ENCODE measurements at places on chromosomes 1 and 21. TPM values are rescaled to one million over a fixed set of nuclear protein-coding genes. Genes with fewer than 3 reads are reported as not detected.

- no peaks in the 10 kb centered on the region for H3K36me3 ChIP-seq
- H3K4me3 ChIP-seq, result no peak overlapping the region
- DNase-seq, result no peak
- H3K27ac ChIP-seq, result no peak overlapping the region
- no peaks in the 10 kb centered on the region for H3K27me3 ChIP-seq
- H3K4me1 ChIP-seq, result no peaks in the 10 kb centered on the region
Observed at GRCh38 chr1:187691439-187691838, 862.7 kb downstream of the PLA2G4A start.

- H3K36me3 ChIP-seq, result no peaks in the 10 kb centered on the region
- no peaks in the 10 kb centered on the region for H3K27me3 ChIP-seq
- DNase-seq, result no peak
- H3K4me1 ChIP-seq, result no peaks in the 10 kb centered on the region
- no peak overlapping the region for H3K4me3 ChIP-seq
Observed at GRCh38 chr1:158527190-158527815, 26.9 kb downstream of the OR6Y1 start.

GRCh38 chr1:224203243-224204016, 20.4 kb downstream of the DEGS1 start:
- no peak overlapping the region for H3K27ac ChIP-seq
- DNase-seq, result peak; percentile 36
- H3K4me1 ChIP-seq, result peaks cover 3% of the 10 kb centered on the region
- no peaks in the 10 kb centered on the region for H3K27me3 ChIP-seq
- H3K36me3 ChIP-seq, result no peaks in the 10 kb centered on the region

DNA sequence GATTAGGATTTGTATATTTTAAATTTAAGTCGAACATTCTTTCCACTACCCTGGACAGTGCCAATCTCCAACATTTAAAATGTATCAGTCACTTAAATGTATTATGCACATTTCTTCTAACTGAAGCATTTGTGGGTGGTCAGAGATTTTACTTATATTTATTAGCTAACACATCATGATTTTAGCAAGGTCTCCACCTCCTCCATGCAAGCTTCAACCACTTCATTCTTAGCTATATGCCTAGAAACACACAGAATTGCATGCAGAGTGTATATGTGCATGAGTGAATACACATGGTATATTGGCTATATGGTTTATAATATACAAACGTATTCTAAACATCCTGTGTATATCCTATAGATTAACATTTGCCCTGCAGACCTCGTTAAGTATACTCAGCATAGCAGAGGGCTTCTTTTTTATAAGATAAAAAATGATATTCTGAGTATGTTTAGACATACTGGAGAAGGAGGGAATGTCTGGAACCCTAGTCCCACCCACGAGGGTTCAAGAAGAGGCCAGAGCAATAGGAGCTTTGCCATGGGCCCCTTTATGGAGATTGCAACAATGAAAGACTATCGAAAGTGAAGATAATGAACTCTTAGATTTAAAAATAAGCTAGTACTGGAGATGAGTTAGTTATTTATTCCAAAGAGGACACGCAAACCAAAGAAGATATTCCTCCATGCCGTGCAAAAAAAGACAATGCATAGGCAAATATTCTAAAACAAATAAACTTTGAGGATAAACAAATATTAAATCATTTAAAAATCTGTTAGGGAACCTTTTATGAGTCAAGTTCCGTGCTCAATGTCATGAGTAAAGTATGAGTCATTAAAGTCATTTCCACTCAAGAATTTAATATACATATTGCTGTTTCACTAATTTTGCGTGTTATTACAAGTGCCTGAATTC, 480.4 kb downstream of the SIPA1L2 start:
- no peaks in the 10 kb centered on the region for H3K27me3 ChIP-seq
- no peak for DNase-seq
- H3K4me1 ChIP-seq, result no peaks in the 10 kb centered on the region
- H3K27ac ChIP-seq, result no peak overlapping the region
- no peak overlapping the region for H3K4me3 ChIP-seq
- no peaks in the 10 kb centered on the region for H3K36me3 ChIP-seq

DNA sequence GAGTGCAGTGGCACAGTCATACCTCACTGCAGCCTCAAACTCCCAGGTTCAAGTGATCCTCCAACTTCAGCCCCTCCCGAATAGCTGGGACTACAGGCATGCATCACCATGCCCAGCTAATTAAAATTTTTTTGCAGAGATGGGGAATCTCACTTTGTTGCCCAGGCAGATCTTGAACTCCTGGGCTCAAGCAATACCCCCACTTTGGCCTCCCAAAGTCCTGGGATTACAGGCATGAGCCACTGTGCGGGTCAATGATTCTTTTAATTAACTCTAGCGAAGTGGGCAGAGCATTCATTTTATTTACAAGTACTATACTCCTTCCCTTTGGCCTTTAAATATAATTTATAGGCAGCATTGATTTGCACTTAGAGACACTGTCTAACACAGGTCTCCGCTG, 2.5 kb upstream of the OTUD3 start:
- no peak overlapping the region for H3K27ac ChIP-seq
- no peak overlapping the region for H3K4me3 ChIP-seq

- H3K4me3 ChIP-seq, result no peak overlapping the region
- DNase-seq, result peak; percentile 4
- no peak overlapping the region for H3K27ac ChIP-seq
- no peaks in the 10 kb centered on the region for H3K36me3 ChIP-seq
- no peaks in the 10 kb centered on the region for H3K27me3 ChIP-seq
Observed at GRCh38 chr1:228098323-228098931, 4.7 kb downstream of the C1orf35 start.

DNA sequence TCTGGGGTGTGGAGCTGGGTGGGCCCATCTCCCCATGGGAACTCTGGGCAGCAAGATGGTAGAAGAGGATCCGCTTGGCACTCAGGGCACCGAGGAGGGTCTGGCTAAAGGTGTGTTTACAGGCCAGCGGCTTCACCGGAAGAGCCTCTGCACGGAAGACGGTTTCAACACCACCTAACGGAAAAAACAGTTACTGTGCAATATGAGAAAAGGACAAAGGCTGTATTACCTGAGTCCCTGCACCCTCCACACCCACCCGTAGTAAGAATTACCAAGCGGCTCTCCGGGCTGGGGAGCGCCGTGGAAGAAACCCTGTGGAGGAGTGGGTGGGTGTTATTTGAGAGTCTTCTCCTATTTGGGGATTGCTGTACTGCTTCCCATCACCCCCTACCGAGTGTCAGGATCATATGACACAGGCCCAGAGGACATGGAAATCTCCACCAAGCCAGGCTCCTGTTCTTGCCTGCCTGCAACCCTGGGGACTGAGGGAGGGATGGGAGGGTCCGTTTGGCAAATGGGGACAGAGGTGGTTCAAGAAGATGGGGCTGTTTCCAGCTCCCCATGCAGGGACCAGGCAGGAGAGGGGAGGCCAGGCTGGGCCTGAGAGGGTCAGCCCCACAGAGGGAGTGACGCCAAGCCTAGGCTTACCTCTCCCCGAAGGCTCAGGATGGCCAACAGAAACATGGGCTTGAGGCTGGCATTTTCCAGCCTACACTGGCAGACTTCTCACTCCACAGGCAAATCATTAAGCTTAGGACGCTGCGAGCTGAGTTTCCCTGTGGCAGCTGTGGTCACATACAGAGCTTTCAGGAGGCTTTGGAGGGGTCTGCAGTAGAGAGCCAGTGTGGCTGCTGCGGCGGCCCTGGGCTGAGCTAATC, 203.5 kb upstream of the TMEM51 start:
- H3K27me3 ChIP-seq, result no peaks in the 10 kb centered on the region
- DNase-seq, result no peak
- no peaks in the 10 kb centered on the region for H3K36me3 ChIP-seq
- no peak overlapping the region for H3K4me3 ChIP-seq
- H3K27ac ChIP-seq, result no peak overlapping the region

- no peak overlapping the region for H3K4me3 ChIP-seq
- no peak overlapping the region for H3K27ac ChIP-seq
- H3K4me1 ChIP-seq, result peaks cover 10% of the 10 kb centered on the region
- H3K36me3 ChIP-seq, result no peaks in the 10 kb centered on the region
- DNase-seq, result no peak
- H3K27me3 ChIP-seq, result no peaks in the 10 kb centered on the region
Observed at GRCh38 chr1:14517841-14518180, 80.7 kb upstream of the KAZN start.

DNA sequence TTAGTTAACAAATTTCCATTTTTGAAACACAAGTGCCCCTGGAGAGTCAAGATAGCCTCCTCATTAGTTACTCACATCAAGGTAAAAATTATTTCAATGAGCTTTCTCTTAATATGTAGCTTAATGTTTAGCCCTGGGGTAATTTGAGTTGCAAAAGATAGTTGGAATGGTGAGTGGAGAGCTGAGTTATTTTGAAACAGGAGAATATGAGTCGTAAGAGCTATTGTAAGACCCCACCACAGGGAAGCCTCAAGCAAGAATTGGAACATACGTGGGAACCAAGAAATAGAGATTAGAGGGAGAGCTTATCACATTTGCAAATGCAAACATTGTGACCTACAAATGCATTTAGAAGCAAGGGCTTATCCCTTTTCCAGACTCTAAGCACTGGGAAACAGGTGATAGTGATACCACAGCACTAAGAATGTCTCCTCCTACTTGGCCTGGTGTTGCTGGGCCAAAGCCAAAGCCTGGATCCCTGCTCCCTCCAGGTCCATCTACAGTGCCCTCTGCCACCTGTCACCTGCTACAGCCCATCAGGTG, 635.1 kb downstream of the PTPRC start:
- H3K36me3 ChIP-seq, result no peaks in the 10 kb centered on the region
- H3K4me3 ChIP-seq, result no peak overlapping the region
- H3K27me3 ChIP-seq, result no peaks in the 10 kb centered on the region
- DNase-seq, result no peak

DNA sequence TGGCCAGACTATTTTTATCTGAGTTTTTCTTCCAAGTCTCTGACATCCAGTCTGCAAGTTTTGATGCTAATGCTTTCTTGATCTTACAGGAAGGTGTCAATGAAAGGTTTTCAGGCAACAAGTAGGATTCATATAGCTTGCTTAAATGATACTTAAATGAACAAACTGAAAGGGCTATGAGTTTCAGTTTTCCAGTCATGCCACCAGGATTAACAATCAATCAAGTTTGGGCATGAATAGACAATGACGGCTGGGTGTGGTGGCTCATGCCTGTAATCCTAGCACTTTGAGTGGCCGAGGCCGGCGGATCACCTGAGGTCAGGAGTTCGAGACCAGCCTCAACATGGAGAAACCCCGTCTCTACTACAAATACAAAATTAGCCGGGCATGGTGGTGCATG, 34.3 kb upstream of the SLC16A1 start:
- no peak overlapping the region for H3K27ac ChIP-seq
- no peaks in the 10 kb centered on the region for H3K27me3 ChIP-seq
- H3K4me3 ChIP-seq, result no peak overlapping the region
- no peaks in the 10 kb centered on the region for H3K4me1 ChIP-seq

GRCh38 chr1:92291372-92291999, 7.3 kb downstream of the GLMN start:
- H3K4me3 ChIP-seq, result no peak overlapping the region
- peaks cover 8% of the 10 kb centered on the region for H3K36me3 ChIP-seq
- no peaks in the 10 kb centered on the region for H3K4me1 ChIP-seq
- no peaks in the 10 kb centered on the region for H3K27me3 ChIP-seq
- H3K27ac ChIP-seq, result no peak overlapping the region

DNA sequence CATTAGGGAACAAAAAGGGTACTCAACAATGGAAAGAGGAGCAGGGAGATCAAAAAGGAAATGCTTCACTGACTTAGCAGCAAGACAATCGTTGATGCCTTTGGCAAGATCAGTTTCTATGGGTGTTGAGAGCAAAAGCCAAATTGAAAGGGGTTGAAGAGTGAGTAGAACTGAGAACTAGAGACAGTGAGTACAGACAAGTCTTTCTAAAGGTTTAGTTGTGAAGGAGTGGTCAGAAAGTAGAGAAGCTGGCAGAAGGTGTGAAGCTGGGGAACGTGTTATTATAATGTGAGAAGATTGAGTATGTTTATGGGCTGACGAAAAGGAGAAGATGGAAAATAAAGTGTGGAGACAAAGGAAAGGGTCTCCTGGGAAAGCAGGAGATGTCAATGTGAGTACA, 221.2 kb upstream of the USP25 start:
- no peaks in the 10 kb centered on the region for H3K4me1 ChIP-seq
- H3K36me3 ChIP-seq, result no peaks in the 10 kb centered on the region
- H3K27me3 ChIP-seq, result no peaks in the 10 kb centered on the region
- H3K4me3 ChIP-seq, result no peak overlapping the region
- no peak for DNase-seq

DNA sequence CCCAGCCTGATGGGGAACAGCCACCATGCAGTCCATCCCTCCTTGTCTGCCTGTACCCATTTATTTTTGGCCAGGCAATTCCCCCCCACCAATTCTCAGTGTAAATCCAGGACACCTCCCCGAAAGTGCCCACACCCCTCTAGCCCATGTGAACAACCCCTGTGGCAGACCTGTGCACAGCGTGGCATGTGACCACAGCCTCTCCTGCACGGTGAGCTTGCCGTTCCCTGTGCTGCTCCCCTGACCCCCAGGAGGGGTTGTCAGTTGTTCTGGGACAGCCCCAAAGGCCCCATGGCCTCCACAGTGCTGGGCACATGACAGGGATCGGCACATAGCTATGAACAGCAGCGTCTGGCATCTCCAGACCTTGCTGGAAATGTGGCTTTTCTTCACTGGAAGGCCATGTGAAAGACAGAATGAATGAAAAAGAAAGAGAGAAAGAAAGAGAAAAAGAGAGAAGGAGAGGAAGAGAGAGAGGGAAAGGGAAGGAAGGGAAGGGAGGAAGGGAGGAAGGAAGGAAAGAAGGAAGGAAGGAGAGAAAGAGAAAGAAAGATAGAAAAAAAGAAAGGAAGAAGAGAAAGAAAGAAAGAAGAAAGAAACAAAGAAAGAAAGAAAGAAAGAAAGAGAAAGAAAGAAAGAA, 3.9 kb downstream of the CAPN9 start:
- H3K27ac ChIP-seq, result no peak overlapping the region
- H3K27me3 ChIP-seq, result no peaks in the 10 kb centered on the region
- H3K4me3 ChIP-seq, result no peak overlapping the region
- DNase-seq, result no peak
- H3K36me3 ChIP-seq, result no peaks in the 10 kb centered on the region

DNA sequence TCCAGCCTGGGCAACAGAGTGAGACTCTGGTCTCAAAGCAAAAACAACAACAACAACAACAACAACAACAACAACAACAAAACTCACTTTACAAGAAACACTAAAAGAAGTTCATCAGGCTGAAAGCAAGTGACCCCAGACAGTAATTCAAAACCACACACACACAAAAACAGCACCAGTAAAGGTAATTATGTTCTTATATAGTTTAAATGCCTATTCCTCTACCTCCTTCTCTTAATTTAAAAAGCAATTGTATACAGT, 1.7 kb downstream of the C1orf174 start:
- H3K27ac ChIP-seq, result no peak overlapping the region
- peaks cover 5% of the 10 kb centered on the region for H3K36me3 ChIP-seq
- H3K4me3 ChIP-seq, result no peak overlapping the region
- peaks cover 6% of the 10 kb centered on the region for H3K4me1 ChIP-seq
- H3K27me3 ChIP-seq, result no peaks in the 10 kb centered on the region

- no peak for DNase-seq
- peaks cover 6% of the 10 kb centered on the region for H3K4me1 ChIP-seq
- no peaks in the 10 kb centered on the region for H3K27me3 ChIP-seq
- no peak overlapping the region for H3K4me3 ChIP-seq
- no peaks in the 10 kb centered on the region for H3K36me3 ChIP-seq
Observed at GRCh38 chr1:37593726-37594125, 2.0 kb downstream of the GNL2 start.

Gene GRHL3
- not detected for total RNA-seq

Gene SPRR3
- not detected for total RNA-seq

Gene INSRR
- 0.10 TPM for total RNA-seq

Gene ESPN
- 3.8 TPM for total RNA-seq

Gene ZFP69B
- total RNA-seq, result 0.81 TPM

Gene DNM3
- 19.3 TPM for total RNA-seq

Gene CRP
- 0.93 TPM for total RNA-seq

Gene CFAP107
- total RNA-seq, result not detected

Gene TMEM54
- 21.4 TPM for total RNA-seq

Gene MATN1
- 0.27 TPM for total RNA-seq

Gene OR6N1
- not detected for total RNA-seq

Gene FHAD1
- total RNA-seq, result 1.2 TPM

Gene C8B
- not detected for total RNA-seq

Gene AGMAT
- 1.7 TPM for total RNA-seq

Measured in adrenal gland (tissue), 19 donors.